Cortex of kidney (tissue), 1 donor: ENCODE measurements at places on chromosomes 13 and 19.

DNA sequence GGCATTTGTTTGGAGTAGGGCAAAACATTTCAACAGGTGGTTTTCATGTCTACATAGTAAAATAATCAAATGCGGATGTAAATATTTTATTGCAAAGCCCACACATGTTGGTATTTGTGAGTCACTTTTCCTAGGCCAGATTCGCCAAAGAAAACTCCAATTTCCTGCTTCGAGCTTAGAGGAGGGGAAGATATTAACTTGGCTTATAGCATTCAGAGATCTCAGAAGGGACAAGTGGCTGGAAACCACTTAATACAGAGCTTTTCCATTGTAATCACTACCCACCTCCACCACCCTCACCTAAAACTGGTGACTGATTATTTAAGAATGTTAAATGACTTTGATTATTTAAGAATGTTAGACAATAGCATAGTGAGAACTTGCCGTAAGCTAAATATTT is 530.6 kb upstream of the SPRY2 start:
- DNase-seq: no peak

- DNase-seq: no peak
Observed at GRCh38 chr13:49633710-49634109, 5.4 kb downstream of the ARL11 start.

- DNase-seq: no peak
Observed at GRCh38 chr19:55077106-55077505, 1.4 kb downstream of the EPS8L1 start.

DNA sequence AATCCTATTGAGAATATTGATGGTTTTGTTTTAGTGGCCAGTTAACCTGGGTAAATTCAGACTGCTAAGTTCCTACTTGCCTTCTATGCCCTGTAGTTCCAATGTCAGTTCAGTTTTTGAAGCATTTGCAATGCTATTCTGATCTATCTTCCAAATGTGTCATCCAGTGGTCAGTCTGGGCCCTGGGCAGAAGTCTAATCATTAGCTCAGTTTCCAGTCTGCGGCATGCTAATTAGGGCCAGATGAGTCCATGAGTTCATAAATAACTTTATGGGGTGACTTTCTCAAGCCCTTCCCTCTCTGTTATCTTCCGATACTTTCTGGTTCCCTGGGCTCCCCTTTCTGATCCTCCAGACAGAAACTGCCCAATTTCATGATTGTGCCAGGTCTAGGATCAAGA is 32.7 kb downstream of the FAM187B start:
- DNase-seq: no peak

GRCh38 chr13:85141401-85141800 is 657.8 kb downstream of the SLITRK6 start:
- DNase-seq: no peak

- no peak for DNase-seq
Observed at GRCh38 chr19:7705387-7706187, 3.7 kb upstream of the FCER2 start.

- DNase-seq: no peak
Observed at GRCh38 chr13:44133626-44134025, 240.0 kb upstream of the SERP2 start.
